Right renal cortex interstitium (tissue), 3 donors: ENCODE measurements at places on chromosomes 6 and 20.
A peak's percentile ranks its signal among the peaks of the same experiment; 100 is the strongest.

GRCh38 chr6:156647140-156647784, 129.9 kb upstream of the ARID1B start:
- DNase-seq = no peak

GRCh38 chr6:42086046-42087035, 36.0 kb downstream of the TAF8 start:
- no peak for DNase-seq

DNA sequence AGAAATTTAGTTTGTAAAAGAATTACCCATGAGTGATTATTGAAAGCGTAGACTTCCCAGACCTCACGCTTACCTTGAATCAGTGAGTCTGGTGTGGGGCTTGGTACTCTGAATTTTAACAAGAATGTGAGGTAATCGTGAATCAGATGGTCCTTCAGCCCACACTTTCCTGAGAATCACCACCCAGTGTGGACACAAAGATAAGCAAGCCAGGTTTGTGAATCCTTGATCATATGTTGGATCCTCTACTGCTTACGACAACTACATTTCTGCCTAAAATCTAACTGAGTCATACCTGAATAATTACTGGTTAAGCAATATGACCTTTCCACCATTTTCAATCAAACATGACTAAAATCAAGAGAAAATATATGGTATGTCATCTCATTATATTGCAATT, 589.3 kb downstream of the TFAP2A start:
- DNase-seq = no peak

- DNase-seq = no peak
Measured at GRCh38 chr6:127199470-127199869, 67.2 kb upstream of the RNF146 start.

DNA sequence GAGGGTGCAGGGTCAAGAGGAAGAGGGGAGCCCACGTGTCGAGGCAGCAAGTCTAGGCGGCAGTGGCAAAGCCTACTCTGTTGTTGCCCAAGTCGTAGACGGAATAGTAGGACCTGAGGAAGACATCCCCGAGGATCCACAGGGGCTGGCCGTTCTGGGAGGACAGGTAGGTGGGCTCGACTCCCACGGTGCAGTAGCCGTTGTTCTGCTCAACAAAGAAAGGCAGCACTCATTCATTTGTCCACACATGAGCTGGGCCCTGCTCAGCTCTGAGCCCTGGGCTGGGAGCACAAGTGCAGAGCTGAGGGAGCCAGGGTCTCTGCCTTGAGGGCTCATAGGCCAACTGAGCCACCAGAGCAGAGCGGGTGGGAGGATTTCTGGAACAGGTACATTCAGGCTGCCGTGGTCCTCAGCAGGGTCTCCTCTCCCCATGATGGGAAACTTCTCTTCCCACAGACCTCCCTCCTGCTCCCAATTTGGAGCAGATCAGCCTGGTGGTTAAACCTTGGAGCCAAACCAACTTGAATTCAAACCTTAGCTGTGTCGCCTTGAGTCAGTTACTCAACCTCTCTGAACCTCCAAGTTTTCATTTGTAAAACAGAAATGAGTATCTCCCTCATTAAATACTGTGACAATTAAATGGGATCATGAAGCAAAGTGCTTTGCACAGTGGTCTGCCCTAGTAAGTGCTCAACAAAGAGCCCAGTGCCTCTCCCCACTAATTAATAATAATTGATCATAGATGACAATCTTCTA, 1.6 kb upstream of the TFEB start:
- no peak for DNase-seq

DNA sequence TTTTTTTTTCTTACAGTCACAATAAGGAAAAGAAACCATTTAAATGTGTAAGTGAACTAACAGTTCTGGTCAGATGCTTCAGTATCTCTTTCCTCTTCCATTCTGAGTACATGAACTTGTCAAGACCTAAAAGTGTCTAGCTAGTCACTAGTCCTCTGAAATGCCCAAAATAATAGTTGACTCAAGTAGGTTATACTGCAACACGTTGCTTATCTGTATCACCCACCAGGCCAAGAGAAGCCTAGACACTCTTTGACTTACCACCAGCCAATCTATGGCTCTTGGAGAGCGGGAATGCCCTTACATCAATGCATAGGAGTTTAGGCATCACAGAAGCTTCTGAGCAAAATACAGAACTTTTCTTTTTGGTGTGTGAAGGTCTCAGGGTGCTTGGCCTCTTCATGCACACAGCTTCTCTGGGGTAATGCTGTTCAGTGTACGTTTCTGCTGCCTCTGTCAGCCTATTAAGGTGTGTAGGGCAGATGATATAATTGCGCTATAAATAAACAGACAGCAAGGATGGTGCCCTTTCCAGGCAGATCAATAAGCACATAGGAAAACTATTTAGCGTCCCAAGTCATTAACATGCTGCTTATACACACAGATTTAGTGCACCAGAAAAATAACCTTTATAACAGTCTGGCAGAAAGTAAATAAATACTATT, 7.8 kb upstream of the GFOD1 start:
- DNase-seq = no peak

GRCh38 chr6:6781172-6781872, 192.8 kb downstream of the LY86 start:
- no peak for DNase-seq

DNA sequence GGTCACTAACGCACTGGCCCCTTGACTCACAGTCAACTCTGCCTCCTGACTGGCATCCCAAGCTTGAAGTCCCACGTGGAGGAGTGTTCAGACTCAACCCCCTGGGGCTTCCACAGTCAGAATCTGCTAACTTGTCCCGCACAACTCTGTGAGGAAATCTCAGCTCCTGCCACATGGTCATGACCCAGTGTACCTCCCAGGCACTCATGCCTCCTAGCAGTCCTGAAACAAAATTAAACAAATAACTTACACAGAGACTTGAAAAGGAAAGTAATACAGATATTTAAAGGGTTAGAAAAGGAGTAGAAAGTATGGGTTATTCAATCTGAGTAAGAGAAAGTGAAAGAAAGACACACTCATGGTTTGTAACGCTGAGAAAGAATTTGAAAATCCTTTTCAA, 134.9 kb downstream of the GMDS start:
- no peak for DNase-seq

- no peak for DNase-seq
Measured at GRCh38 chr6:28145231-28145630, 3.5 kb downstream of the ZKSCAN8 start.

- no peak for DNase-seq
Measured at GRCh38 chr20:326645-327185, 1.4 kb downstream of the SOX12 start.

DNA sequence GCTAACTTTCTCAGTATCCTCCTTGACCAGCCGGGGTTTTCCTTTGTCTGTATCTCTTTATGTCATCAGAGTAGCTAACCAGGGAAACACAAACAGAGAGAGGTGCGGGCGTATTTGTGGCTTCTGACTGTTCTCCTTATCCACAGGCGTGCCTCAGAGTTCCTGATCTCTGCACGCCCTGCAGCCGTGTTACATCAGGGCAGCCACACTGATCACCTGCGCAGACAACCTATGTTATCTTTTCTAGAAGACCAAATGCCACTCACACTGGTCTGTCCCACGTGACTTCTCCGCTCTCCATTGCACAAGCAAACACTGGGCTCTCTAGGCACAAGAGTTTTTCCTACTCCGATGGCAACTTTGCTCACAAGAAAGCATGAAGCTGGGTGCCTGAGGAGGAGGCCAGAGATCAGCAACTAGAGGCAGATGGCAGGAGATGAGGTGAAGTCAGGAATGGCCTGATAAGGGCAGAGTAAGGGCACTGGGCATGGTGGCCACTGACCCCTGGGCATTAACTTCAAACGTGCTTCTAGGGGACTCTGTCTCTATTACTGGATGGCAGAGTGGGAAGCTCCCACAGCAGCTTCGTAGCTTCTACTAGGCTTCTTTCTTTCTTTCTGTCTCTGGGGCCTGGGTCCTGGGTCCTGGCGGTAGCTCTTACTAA, 4.5 kb downstream of the PDE10A start:
- DNase-seq = no peak

- no peak for DNase-seq
Measured at GRCh38 chr6:6701864-6702263, 113.3 kb downstream of the LY86 start.

- no peak for DNase-seq
Measured at GRCh38 chr20:36988494-36988966, 37.0 kb upstream of the SAMHD1 start.

DNA sequence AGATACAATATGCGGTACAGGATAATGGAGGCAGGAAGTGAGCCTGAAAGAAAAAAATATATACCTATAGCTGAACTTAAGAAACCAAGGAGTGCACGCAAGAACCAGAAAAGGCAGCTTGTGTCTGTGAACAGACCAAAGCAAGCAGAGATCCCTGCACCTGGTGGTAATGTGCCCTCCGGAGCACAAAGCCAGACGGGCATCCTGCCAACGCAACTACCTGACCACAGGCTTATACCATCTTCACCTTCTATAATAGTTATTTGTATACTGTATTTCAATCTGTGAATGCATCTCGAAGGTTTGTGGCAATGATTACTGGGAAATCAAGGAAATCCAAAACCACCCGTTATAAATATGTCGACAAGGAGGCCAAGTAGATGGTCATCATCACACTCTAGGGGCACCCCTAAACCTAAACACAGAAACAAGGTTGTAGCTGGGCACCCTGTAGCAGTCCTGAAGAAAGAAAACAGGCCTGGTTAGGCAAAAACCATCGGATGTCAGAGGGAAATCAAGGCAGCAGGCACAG, 801 bp downstream of the FBXL4 start:
- no peak for DNase-seq

GRCh38 chr20:44805979-44806620, 4.2 kb downstream of the RIMS4 start:
- DNase-seq = peak; percentile 46

DNA sequence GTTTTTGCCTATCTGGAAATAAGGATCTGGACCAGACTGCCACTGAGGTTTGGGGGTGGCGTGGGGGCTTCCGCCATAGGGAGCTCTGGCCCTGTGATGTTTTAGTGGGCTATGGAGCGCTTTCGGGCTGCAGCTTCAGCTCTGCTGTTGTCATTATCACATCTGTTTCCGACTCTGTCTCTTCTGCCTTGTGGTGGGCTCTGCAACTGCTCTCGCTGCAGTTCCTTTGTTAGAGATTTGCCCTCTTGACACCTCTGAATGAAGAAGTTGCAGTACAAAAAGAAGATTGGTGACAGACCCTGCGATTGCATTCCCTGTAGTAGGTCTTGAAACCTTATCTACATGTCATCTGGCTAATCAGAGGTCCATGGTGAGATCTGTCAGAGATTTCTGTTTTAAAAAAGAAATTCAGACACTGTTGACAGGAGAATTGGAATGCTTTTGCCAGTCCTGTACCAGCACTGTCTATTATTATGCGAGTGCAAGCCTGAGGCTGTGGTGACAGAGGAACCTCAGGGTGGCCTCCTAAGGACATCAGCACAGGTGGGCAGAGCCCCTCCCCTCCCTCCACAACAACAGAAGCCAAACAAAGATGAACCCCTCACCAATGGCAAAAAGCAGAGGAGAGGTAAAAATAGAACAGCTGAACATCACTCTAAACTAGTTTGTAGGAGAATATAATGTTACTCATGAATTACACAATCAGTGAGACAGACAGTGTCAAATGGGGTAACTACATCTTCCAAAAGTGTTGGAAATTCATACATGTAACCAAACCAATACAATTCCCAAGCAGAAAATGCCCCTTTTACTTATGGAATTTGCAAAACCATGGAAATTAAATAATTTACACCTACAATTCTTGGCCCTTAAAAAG, 63.5 kb upstream of the DEFB112 start:
- DNase-seq = no peak

DNA sequence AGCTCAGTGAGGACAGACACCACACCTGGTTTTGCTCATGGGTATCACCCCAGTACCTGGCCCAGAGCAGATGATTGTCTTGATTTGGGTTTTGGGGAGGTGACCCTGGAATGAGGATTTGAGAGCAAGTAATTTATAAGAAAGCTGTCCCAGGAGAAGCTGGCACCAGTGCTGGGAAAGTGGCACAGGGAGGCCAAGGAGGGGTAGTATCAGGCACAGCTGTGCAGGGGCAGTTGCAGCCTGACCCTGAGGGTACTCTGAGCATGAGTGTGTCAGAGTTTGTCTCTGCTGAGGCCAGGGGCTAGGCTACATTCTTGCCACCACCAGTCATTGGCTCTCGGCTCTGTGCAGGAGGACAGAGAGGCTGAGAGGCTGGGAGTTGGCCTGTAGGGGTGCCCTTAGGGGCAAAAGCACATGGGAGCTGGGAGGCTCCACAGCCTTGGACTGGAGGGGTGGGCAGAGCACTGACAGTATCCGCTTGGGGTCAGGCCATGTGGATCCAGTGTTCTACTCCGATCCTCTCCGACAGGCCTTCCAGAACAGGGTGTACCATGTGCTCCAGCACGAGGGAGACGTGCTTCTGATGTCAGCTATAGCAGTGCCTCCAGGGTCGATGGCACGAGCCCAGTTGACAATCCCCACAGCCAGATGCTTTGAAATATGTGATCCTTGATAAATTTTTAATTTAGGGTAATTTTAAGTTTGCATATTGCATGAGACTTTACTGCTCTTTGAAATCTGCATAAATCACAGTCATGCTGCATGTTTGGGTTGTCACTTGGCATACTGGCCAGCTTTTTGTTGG, 121.3 kb downstream of the PHACTR3 start:
- no peak for DNase-seq

GRCh38 chr20:58473453-58474425, 41.5 kb downstream of the APCDD1L start:
- no peak for DNase-seq

- no peak for DNase-seq
Measured at GRCh38 chr6:3396503-3397180, 60.2 kb downstream of the SLC22A23 start.

GRCh38 chr6:142255785-142256184, 46.0 kb upstream of the ADGRG6 start:
- DNase-seq = no peak

- DNase-seq = no peak
Measured at GRCh38 chr6:26087284-26088115, at the start of gene HFE. Gene HFE (plus strand): TSS chr6:26087429. CDS start chr6:26087441, 12 bp downstream.

DNA sequence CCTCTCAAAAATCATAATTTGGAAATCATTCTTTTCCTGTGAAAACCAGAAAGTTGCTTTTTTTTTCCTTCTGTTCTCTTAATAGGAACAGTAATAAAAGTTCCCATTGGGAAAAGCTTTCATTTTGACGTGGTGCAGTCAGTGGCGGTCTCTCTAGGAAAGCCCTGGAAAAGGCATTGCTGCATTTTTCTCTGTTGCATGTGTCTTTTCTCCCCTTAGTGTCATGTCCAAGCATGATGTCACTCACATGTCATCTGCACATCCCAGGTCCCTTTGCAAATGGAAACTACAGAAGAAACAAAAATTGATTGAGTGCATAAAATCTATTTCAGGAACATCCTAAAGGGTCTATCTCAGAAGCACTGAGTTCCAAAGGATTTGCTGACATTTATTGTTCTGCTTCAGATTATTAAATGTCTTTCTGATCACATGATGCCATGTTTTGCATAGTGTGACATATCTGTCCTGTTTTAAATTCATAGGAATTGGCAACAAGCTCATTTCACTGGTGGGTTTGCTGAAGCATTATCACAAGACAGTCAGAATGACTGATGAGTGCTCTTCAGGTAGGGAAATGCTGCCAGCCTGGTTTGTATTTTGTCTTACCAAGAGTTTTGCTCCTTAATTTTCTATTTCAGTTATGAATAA, 208.7 kb downstream of the SOX4 start:
- DNase-seq = no peak

- no peak for DNase-seq
Measured at GRCh38 chr20:61307686-61308476, 55.8 kb downstream of the CDH4 start.
